ENCODE measurements at places on chromosomes 1 and 21. TPM values are rescaled to one million over a fixed set of nuclear protein-coding genes. Genes with fewer than 3 reads are reported as not detected.

ZC3H12A gene
- total RNA-seq, result 23.5 TPM

LCE3E gene
- total RNA-seq, result not detected

MRPL37 gene
- 58.6 TPM for total RNA-seq

RGS16 gene
- 19.7 TPM for total RNA-seq

CLCA4 gene
- total RNA-seq, result 1.4 TPM

SPRTN gene
- total RNA-seq, result 14.3 TPM

UMODL1 gene
- total RNA-seq, result 0.13 TPM

AUNIP gene
- total RNA-seq, result not detected

CNN3 gene
- total RNA-seq, result 140 TPM

NOTCH2 gene
- 129 TPM for total RNA-seq

CFHR2 gene
- not detected for total RNA-seq

MORC3 gene
- total RNA-seq, result 39.5 TPM

TNFRSF1B gene
- 36.0 TPM for total RNA-seq

PTPRC gene
- total RNA-seq, result 11.6 TPM

DISP1 gene
- total RNA-seq, result 14.1 TPM

FTCD gene
- 1.2 TPM for total RNA-seq

TRPM2 gene
- 3.5 TPM for total RNA-seq

CHI3L1 gene
- total RNA-seq, result 1.7 TPM

LRRC39 gene
- total RNA-seq, result 0.50 TPM

STYXL2 gene
- 0.32 TPM for total RNA-seq

IL12RB2 gene
- total RNA-seq, result 0.65 TPM

CACNA1S gene
- total RNA-seq, result not detected

TENT5C gene
- 2.1 TPM for total RNA-seq

CSF3R gene
- total RNA-seq, result 5.9 TPM
